ENCODE measurements at places on chromosomes 11 and 22.

- no peak for DNase-seq
These were observed 548 bp downstream of the PVALB start for GRCh38 chr22:36816339-36816635.

DNA sequence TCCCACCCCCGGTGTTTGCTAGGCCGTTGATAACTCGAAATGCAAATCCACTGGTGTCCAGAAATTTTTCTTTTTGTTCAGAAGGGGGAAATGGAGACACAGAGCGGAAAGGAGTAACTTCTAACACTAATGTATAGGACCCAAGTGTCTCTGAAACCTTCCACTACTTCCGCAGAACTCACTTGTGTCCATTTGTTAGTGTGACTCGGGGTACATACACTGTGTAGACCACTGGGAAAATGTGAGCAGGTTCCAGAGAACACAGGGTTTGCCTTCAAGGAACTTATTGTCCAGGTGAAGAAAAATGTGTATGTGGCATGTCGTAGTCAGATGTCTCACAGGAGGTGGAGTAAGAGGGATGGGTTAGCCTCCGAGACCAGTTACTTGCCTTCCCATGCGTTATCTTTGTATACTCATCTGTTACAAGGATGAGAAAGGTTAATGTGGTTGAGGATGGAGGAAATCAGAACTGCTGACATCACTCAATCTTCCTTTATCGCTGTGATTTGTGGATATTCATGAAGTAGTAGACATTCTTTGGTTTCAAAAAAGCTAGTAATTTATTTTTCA, 857 bp downstream of the ARCN1 start:
- DNase-seq = peak; percentile 11

GRCh38 chr11:91860661-91861060, 364.0 kb upstream of the FAT3 start:
- no peak for DNase-seq

DNA sequence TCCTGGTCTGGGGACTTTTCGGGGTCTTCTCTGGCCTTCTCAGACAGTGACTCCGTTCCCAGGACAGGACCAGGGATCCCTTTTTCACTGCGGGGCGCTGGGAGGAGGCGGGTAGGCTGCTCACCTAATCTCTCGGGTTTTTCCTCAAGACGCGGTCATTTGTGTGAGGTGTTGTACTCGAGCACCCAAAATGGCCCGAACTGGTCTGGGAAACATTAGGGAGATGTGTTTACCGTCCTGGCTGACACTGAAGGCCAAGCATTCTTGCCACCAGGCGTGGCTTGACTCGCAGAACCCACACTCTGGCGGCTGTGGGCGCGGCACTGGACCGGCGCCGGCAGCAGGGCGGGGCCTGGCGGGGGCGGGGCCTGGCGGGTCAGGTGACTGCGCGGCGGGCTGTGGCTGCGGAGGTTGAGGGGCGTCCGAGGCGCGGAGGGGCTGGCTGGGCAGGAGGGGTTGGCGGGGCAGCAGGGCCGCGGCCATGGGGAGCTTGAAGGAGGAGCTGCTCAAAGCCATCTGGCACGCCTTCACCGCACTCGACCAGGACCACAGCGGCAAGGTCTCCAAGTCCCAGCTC, at the start of gene SWAP70:
Gene SWAP70 (plus strand): TSS at position 379 of the 577 bp plus-strand sequence. CDS start 103 bp downstream, at position 482.
- peak; percentile 36 for DNase-seq

DNA sequence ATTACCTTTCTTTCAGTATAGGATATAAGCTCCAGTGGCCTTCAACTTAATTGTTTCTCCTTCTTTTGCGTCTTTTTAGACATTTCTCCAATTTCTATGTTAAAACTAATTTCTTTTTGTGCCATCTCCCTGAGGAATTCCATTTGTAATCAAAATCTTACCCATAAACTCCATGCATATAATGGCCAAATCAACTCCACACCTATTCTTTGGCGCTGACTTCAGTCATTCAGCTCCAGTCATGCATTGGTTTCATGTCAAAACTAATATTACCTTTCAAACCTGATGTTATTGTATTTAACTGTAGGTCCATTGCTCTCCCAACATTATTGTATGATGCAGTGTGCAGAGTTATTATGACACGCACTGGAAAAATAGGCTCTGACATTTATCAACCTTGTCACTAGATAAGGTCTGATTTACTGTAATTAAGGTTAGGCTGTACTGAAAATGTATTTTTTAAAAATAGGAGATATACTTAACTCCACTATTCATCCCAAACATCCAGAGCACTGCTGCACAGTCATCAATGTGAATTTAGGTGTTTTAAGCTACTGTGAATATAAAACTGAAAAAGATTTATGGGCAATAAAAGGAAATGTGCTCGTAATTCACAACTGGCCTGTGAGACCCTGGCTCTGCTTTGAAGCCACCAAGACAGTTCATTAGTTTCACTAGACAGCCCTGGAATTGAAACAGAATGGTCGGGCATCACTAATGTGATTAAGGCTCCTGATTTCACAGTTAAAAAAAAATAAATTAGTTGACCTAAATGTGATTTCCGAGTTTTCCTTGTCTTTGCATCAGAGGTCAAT, 180.6 kb upstream of the GRIA4 start:
- no peak for DNase-seq

GRCh38 chr11:130535520-130535919, 87.1 kb downstream of the ADAMTS15 start:
- DNase-seq = no peak

GRCh38 chr22:36816636-36817524, at the start of gene PVALB:
Gene PVALB (minus strand): TSS chr22:36817035. CDS start chr22:36817005, 30 bp downstream.
- DNase-seq = no peak

DNA sequence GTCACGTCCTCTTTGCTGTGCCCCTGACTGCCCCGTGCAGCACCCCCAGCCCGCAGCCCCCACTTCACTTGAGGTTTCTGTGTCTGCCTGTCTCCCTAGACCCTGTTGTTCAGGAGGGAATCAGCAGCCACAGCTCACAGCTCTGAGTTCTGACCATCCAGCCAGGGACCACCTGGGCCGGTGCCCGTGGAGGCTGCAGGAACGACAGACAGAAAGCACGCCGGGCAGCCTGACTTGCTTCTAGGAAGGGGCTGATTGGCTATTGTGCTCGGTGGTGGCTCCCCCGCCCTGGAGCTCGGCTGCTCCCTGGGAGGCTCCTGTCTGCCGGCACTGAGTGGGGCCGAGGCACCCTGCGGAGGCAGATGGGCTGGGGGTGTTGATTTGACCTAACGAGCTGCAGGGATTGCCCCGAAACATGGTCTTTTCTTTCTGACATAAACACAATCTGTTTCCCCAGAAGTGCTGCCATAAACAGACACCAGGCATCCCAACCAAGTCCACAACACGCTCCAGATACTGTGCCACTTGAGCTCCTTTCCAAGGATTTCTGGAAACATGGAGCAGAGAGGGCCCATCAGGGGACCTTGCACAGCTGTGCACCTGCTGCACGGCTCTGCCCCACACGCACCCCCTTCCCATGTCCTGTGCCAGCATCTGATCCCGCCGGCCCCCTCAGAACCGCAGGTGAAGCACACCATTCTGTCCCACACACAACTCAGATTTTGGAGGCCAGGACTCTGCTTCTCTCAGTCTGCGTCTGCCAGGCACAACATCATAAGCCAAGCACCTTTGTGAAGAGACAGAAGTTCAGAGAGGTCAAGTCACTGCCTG, 855.9 kb downstream of the TBC1D22A start:
- no peak for DNase-seq

GRCh38 chr22:49979587-49980264, 19.2 kb downstream of the PIM3 start:
- DNase-seq = no peak

DNA sequence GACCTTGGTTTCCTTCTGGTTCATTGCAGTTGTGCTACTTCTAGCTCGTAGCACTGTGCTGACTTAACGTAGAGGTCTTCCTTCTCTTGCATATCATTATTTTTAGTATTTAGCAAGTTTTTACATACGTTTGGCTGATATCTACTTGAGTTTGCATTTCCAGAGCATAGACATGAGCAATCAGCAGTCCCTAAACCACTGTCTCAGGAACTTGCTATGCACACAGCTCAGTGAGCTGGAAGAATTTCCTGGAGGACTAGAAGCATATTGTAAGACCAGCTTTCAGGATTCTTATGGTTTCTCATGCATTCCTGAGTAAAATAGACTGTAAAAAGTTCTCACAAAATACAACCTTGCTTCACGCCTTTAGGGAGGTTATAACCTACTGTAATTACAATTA, 226.7 kb upstream of the PDGFD start:
- DNase-seq = no peak

DNA sequence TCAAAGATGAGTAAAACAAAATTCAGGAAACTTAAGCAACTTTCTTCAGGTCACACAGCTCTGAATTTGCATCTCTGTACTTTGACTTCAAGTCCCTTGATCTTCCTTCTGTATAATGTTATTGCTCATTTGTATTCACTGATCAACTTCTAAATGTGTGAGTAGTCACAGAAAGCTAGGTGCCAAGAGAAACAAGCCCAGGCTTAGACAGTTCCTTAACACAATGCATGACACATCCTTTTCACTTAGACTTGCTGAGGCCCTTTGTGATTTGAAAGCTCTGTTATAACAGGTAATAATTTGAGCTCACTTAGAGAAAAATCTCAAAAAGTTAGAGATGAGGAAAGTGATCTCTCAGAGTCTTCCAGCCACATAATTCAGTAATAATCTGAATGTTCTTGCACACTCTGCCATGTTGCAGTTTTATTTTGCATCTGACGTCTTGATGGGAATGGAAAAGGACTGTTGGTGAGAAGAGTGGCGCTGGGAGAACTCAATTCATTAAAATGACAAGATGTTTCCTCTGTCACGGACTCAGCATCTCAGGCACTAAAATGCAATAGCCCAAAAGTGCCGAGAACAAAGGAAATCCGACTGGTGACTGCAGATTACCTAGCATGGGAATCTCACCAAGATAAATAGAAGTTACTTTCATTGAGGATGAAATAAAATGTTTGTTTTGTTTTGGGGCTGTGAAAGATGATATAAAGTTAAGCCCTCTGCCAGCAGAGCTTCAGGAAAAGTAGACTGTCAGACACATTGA, 665.3 kb downstream of the OPCML start:
- DNase-seq = no peak

Measured in stimulated activated CD4-positive, alpha-beta T cell treated with anti-CD3 and anti-CD28 coated beads, Interleukin-15, amount 100 ng/mL, for 48 hours (primary cell).